Stimulated activated CD8-positive, alpha-beta memory T cell treated with anti-CD3 and anti-CD28 coated beads, Interleukin-7, amount 100 ng/mL, for 1 hour (primary cell): ENCODE measurements at places on chromosomes 2 and 18.

GRCh38 chr18:42105394-42105793, 150.4 kb downstream of the PIK3C3 start:
- no peak for DNase-seq

- DNase-seq, result no peak
Observed at GRCh38 chr2:152393377-152393776, 58.4 kb downstream of the FMNL2 start.

- no peak for DNase-seq
Observed at GRCh38 chr2:169491378-169491777, 12.1 kb downstream of the BBS5 start.

DNA sequence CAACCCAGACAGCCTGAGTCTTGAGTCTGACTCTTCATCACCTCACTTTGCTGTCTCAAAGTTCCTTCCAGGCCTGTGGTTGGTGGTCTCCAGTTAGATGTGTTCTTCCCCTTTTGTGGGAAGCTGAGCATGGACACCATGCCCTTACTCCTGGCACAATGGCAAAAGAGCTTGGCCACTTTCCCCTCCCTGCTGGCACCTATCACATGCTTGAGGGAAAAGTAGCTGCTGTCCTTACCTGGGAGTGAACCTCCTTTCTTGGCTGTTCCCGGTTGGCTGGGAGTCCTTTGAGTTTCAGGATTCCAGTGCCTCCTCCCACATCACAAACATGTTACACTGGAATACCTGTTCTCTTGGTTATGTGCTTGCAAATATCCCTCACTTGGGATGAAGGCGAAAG, 97.8 kb downstream of the GATA6 start:
- DNase-seq, result no peak

GRCh38 chr2:238905224-238905623, 57.3 kb downstream of the TWIST2 start:
- DNase-seq, result no peak

DNA sequence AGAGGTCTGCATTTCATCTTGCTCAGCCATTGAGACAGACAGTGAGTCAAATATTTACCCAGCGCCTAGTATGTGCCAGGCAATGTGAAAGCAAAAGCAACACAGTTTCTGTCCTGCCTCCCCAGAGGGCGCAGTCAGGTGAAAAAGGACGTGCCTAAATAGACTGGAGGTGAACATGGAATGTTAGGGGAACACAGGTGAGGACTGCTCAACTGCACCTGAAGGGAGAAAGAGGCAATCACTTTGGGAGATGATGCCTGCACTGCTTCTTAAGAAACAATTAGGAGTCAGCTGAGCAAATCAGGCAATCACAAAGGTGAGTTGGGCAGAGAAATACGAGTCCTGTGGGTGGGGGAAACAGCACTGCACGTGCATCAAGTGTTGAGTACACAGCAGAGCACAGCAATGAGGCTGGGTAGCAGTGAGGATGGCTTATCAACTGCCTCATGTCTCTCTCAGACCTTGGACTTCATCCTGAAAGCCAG, 218.3 kb upstream of the SMAD7 start:
- DNase-seq, result no peak
